A549 (cell line): ENCODE measurements at places on chromosomes 13 and 19. TPM values are rescaled to one million over a fixed set of nuclear protein-coding genes. Genes with fewer than 3 reads are reported as not detected.

The ZNF416 gene
- polyA plus RNA-seq = 2.8 to 3.5 TPM (median 2.9 TPM) in 3 replicates

GRCh38 chr19:1164684-1165531 lies 9.2 kb downstream of the SBNO2 start:
- no peak for DNase-seq

The KCNJ14 gene
- polyA plus RNA-seq = 1.3 to 1.4 TPM (median 1.3 TPM) in 3 replicates

The FBN3 gene
- polyA plus RNA-seq = not detected in 3 replicates

The OR7A5 gene
- polyA plus RNA-seq = not detected in 3 replicates

- DNase-seq = no peak
Observed at GRCh38 chr13:101892296-101892695, 439.8 kb downstream of the ITGBL1 start.

- DNase-seq = no peak
Observed at GRCh38 chr19:55956431-55956830, 8.8 kb downstream of the NLRP8 start.

The IFNL1 gene
- not detected in 3 replicates for polyA plus RNA-seq

The RPS15 gene
- 1,370 to 1,458 TPM (median 1,378 TPM) in 3 replicates for polyA plus RNA-seq

DNA sequence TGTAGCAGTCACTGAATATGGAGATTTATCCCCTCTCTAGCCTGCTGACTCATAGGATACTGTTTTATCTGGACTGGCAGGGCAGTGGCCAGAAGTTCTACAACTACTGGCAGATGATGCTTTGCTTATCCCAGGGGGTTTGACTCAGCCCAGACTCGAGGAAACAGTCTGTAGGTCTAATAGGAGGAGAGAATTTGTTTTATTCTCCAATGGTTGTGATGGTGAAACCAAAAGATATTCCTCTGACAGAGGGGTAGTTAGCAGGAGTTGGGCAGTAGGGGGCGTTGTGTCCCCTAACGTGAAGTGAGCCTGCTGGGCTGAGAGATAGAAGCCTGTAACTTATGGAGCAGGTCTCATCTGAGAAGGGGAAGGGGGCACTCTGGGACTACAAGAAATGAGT lies 74.9 kb downstream of the WTIP start:
- no peak for DNase-seq

DNA sequence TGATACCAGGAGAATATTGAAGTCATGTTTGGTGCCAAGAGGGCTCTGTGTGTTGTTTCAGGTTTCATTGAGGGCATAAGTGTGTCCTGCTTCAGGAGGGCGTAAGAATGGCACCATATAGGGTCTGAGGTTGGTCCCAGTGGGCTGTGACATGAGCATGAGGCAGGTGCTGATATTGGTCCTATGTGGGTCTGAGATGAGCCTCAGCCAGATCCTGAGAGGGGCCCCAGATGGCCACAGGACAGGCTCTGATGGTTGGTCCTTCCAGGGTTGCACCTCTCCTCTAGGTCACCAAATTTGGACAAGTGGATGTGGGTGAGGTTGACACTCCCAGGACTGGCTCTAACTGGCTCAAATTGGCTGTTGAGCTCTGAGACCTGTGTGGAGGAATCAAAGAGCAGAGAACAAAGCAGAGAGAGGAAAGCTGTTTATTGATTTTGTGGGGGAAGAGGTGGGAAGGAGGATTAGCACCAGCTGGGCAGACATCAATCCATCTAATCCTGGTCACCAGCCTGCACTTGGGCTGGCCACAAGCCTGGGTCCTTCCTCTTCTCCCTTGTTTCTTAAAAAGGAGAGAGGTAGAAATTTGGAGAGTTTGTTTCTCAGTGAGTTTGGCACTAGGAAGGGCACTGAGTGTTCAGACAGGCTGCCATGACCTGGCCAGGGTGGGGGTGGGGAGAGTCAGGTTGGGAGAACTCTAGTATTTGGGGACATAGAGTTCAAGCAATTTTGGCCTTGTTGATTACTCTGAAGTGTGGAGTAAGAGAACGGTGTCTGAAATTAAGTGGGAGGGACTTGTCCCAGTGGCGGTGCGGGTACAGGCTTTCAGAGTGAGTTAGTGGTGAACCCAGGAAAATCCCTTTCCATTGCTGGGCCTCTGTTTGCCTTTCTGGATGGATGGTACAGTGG lies 38.7 kb downstream of the CYP2B6 start:
- no peak for DNase-seq

DNA sequence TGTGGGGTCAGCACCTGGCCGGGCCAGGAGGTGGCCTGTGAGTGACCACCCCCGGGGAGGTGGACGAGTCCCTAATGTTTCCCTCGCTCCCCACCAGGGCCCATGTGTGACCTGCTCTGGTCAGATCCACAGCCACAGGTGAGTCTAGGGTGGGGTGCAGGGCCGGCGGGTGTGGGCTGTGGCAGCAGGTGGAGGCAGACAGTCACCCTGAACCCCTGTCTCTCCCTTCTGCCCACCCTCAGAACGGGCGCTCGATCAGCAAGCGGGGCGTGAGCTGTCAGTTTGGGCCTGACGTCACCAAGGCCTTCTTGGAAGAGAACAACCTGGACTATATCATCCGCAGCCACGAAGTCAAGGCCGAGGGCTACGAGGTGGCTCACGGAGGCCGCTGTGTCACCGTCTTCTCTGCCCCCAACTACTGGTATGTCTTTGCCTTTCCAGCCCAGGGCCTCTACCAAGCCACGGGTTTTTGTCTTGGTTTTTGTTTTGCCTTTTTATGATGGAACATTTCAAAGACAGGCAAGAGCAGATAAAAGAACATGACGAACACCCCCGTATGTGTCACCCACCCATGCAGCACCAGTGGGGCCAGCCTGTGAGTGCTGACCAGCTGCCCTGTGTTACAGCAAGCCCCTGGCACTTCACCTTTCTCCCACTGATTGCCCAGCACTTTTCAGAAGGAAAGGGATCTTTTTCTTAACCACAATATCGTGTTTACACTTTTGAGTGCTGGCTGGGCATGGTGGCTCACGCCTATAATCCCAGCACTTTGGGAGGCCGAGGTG lies 24.9 kb downstream of the CCDC8 start:
- no peak for DNase-seq

DNA sequence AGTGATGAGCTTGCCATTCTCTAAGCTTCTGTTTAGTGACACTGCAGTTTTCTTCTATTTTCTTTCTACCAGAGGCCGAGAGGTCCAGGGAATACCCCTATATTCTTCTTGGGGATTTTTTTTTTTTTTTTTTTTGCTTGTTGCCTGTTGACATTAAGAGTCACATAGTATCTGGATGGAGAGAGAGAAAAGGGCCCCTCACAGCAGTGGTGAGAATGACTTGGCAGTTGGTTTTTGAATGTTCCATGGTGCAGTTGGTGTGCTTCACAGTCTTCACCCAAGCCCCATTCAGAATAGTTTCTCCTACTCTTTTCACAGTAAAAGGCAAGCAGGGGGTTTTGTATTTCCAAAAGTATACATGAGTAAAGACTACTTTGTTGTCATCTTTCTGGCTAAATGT lies 577.9 kb downstream of the LMO7 start:
- no peak for DNase-seq

DNA sequence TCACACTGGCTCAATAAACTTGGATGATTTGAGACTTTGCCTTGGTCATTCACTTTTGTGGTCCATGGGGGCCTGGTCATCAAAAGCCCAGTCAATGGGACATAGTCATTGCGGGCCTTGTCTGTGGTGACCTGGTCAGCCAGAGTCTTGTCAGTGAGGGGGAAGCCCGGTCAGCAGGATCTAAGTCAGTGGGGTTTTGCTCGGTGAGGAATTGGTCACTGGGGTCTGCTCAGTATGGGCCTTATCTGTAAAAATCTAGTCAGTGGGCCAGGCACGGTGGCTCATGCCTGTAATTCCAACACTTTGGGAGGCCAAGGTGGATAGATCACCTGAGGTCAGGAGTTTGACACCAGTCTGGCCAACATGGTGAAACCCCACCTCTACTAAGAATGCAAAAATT lies 63.7 kb upstream of the TPM4 start:
- no peak for DNase-seq

The CDC34 gene
- polyA plus RNA-seq = 56.3 to 62.6 TPM (median 57.6 TPM) in 3 replicates

The SSC5D gene
- polyA plus RNA-seq = 0.96 to 2.0 TPM (median 1.5 TPM) in 3 replicates

The GRIK5 gene
- polyA plus RNA-seq = 0.30 to 0.54 TPM (median 0.45 TPM) in 3 replicates

DNA sequence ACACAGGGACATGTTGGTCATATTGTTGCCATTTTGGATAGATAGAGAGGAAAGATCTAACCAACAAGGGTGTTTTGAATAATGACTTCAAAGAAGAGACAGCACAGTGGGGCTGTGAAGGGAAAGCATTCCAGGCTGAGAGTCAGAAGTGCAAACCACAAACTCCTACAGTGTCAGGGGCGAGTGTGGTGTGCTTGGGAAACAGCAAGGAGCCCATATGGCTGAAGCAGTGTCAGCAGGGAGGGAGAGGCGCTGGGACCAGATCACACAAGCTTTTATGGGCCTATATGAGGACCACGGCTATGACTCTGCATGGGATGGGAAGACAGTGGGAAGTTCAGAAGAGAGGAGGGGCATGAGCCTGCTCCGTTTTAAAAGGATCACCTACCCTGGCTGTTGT lies 166.4 kb downstream of the MYO16 start:
- no peak for DNase-seq

The RDH8 gene
- 0.05 TPM in 1 of 3 replicates, not detected in the others for polyA plus RNA-seq

DNA sequence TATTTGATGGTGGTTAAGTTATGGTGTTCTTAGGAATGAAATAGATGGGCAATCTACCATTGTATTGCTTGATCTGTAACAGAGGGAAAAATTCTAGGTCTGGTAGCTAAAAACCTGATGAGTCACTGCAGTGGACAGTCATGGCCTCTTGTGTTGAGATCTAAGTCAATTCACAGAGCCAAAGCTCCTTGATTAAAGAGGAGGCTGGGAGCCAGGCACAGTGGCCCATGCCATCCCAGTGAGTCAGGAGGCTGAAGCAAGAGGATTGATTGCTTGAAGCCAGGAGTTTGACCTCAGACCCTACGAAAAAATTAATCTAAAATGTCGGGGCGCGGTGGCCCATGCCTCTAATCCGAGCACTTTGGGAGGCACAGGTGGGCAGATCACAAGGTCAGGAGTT lies 67.1 kb upstream of the KPNA3 start:
- DNase-seq = peak; percentile 85

DNA sequence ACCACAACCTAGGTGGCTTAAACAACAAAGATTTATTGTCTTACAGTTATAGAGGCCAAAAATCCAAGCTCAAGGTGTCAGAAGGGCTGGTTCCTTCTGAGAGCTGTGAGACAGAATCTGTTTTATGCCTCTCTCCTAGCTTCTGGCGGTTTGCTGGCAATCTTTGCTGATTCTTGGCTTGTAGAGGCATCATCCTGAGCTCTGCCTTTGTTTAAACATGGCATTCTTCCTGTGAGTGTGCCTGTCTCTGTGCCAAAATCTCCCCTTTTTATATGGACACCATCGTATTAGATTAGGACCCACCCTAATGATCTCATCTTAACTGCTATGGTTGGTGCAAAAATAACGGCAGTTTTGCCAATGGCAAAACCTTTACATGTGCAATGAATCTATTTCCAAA lies 169.1 kb downstream of the CACNA1A start:
- DNase-seq = no peak

DNA sequence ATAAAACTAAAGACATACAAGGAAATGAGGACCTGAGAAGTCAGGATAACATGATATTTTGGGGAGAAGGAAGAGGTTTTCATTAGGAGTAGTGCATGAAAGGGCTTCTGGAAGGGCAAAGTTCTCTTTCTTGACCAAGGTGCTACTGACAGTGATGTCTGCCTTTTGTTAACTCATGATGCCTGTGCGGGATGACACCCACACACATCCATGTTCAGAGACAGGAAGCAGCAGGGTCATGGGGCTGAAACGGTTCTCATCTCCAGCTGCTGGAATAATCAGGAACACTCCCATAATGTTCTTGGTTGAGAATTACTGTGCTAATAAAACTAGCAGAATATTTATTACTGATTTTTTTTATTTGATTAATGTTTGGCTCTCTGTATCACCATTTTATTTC lies 29.1 kb downstream of the KCNC3 start:
- DNase-seq = no peak

DNA sequence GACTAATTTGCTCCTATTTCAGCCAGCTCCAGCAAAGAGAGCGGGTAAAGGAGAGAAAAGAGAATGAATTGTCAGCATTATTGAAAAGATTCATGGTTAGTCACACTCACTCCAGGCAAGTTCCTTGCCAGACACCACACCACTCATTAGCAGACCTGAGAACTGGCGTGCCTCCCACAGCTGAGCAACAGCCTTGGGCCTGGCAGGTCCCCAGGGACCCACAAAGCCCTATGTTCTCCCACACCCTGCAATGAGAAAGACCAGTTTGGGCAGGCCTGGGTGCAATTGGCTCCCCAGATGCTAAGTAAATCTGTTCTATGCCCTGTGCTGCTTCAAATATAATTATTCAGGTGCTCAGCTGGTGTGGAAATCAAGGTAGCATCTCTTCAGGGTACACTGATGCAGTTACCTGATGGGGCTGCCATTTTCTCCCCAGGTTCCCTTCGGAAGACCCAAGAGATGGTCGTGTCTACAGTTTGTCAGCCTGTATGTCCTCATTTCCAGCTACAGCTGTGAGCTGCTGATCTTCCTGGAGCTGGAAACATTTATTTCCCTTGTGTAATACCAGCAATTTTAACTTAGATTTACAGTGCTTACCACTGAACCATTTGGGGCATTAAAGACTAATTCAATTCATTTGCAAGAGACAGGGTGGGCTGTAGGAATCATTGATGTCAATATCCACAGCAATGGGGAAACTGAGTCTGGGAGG lies 405.0 kb downstream of the COG6 start:
- DNase-seq = no peak
